ENCODE measurements at places on chromosomes 6 and 20.
A peak's percentile ranks its signal among the peaks of the same experiment; 100 is the strongest.

DNA sequence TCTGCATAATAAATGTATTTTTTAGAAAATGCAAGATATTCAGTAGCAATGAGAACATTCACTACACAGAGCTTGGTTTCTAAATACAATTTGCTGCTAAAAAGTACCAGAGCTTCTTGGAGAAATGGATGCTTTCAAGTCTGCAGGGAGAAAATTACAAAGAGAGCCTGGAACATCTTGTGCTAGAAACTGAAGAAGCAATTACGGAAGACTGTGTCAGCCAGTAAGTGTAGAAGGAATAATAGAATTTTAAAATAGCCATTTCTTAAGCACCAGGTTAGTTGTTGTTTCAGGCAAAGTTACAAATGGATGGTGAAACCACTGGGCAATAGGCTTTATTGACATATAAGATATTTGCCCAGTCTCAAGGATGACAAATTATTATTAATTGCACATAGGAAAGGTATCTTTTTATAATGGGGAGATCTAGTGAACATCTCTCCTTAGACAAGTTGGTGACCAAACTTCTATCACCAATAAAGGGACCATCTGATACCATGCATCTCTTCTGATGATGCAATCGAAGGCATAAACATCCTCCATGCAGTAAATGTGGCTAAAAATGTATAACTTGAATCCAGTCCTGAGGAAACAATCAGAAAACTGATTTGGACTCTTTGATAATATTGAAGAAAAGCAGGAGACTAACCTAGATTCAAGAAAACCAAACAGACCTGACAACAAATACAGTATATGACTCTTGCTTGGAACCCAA is 81.7 kb downstream of the ARHGAP18 start:
- no peak for DNase-seq

- DNase-seq, result peak; percentile 58
Measured at GRCh38 chr6:138410972-138411880, 7.2 kb downstream of the HEBP2 start.

- DNase-seq, result no peak
Measured at GRCh38 chr6:73823832-73824231, 127.8 kb downstream of the CD109 start.

DNA sequence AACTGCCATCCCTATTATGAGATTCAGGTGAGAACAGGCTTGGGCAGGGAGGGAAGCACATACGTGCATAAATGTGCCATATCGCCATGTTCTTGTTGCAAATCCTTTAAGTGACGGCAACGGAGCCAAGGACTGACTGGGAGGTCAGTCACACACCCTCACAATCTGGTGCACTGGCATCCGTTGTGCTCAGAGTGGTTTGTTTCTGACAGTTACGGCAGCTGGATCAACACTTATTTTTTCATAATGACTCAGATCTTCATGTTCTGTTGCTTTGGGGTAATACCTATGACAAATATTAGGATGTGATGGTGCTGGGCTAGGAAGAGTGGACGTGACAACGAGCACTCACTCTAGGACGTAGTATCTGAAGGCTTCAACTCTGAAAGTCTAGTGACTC is 56.2 kb upstream of the PREP start:
- peak; percentile 41 for DNase-seq

GRCh38 chr20:3646651-3647050 is 16.5 kb downstream of the GFRA4 start:
- DNase-seq, result no peak

GRCh38 chr6:106728296-106728870 is 99.0 kb downstream of the QRSL1 start:
- DNase-seq, result no peak

DNA sequence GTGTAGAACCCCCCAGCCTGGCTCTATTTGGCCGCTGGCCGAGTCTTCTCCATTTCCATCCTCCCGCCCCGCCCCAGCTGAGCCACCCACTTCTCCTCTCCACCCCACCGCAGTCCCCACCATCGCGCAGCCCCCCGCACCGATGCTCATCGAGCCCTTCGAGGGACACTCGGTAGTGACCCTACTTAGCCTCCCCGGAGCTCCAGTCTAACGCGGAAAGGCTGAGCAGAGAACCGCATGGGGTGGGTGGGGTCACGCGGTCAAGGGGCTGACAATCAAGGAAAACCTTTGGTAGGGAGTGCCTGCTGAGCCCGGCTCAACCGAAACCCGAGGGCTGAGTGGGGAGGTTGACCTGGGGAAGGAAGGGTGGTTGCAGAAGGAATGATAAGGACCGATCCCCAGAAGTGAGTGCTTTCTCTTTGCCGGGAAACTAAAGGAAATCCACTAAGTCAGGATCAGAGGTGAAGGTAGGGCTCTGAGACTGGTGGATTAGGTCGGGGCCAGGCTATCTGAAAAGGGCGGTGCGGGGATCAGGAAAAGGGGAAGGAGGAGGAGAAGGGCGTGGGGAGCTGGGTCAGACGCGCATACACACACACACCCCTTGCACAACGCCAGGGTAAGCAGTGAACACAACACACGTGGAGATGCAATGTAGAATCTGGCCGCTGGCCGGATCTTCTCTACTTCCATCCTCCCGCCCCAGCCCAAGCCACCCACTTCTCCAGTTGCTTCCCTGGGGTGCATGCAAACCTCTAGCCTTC is 49.8 kb downstream of the CPXM1 start:
- DNase-seq, result no peak

DNA sequence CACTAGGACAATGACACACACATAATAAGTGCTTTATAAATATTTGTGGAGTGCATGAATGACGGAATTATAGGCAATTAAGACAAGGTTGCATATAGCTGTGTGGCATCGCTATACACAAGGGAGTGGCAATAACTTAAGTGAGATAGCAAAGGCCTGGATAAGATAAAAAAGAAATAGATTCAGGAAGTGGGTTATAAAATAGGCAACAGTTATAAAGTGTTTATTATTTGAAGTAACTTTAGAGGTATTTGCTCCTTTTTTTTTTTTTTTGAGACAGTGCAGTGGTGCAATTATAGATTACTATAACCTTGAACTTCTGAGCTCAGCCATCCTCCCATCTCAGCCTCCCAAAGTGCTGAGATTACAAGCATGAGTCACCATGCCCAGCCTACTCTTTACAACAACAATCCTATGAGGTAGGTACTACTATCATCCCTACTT is 75.9 kb upstream of the LOC128125822 start:
- DNase-seq, result no peak
